ENCODE measurements at places on chromosomes 4 and X.

GRCh38 chr4:146522869-146523205 lies 1.1 kb upstream of the SLC10A7 start:
- peak; percentile 13 for DNase-seq

DNA sequence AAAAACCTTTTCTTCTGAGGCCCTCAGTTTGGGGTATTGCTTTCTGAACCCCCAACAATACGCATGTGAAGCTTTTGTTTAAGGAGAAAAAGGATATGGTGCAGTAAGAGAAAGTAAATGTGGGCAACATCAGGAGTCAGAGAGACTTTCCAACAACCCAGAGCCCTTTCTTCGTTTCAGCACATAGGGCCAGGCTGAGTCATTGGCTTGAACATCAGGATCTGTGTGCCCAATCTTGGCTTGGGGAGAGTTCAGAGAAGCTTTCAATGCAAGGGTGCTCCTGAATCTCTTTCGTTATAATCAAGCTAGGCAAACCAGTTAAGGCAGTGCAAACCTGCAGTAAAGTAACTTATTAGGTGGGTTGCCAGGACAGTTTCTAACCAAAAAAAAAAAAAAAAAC lies 191.2 kb downstream of the FRMPD4 start:
- no peak for DNase-seq

DNA sequence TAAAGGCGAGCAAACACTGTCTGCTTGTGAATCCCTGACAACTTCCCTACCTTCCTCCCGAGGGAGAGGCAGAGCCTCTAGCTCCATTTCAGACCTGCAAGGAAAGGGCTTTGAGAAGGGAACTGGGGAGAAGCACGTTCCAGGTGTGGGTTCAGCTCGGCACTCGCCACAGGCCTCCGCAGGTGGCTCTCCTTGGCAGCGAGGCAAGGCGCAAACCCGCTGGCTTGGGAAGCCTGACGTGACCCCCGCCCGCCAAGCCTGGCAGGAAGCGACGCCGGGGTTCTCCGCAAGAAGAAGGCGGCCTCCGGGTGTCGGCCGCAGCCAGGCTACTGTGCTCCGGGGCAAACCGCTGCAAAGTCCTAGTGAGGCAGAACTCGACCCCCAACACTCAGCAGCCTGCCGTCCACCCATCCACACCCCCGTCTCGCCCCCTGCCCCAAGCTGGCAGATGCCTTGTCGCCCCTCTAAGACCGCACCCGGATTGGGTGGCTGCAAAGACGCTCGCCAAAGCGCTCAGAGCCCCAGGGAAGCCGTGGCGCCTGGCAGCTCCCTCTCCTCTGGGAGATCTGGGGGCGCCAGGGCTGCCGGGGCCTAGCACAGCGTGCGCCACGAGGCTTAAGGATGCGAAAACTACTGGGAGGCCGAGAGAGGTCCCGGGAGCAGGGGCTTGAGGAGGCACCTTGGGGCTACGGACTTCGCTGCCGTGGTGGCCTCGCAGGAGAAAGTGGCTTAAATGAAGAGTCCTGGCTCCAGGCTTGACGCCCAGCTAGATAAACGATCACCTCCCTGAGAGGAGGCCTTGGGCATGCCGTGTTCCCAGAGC lies 21.8 kb downstream of the NKX3-2 start:
- no peak for DNase-seq

GRCh38 chr4:94349193-94349592 lies 6.6 kb upstream of the HPGDS start:
- no peak for DNase-seq

DNA sequence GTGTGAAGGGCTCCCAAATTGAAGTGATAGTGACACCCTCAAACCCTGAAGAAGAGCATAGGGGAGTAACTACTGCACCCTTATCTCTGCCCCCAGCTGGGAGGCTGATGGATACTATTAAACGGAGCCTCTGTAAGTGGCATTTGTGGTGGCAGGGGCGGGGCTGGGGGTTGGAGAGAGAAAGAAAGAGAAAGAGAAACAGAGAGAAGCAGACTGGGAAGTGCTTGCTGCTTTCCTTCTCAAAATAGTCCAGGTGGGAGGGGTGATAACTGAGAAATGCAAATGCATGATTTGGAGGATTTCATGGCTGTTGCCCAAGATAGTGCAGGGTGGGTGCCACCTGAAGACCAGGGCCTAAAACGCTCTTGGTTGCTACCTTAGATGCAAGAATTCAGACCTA lies 253.5 kb upstream of the GATB start:
- no peak for DNase-seq

- DNase-seq: no peak
Observed at GRCh38 chr4:88742561-88742960, 44.9 kb upstream of the NAP1L5 start.
